ENCODE measurements at places on chromosomes 13 and 19.

DNA sequence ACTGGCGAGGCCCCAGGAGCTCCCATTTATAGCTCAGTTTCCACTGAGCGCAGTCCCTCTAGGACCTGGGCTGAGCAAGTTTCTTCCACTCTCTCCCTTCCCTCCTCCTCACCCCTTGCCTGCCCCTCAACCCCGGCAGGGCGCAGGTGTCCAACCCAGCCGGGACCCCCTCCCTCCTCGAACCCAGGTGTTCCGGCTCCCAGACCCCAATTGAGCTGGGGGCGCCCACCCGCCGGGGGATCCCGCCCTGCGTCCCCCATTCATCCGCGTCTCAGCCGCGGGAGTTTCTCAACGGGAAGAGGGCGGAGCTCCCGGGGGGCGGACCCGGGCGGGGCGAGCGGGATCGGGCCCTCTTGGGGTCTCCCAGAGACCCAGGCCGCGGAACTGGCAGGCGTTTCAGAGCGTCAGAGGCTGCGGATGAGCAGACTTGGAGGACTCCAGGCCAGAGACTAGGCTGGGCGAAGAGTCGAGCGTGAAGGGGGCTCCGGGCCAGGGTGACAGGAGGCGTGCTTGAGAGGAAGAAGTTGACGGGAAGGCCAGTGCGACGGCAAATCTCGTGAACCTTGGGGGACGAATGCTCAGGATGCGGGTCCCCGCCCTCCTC is at the start of gene KIRREL2:
Gene KIRREL2 (plus strand): TSS at position 366 of the 604 bp plus-strand sequence. CDS start 209 bp downstream, at position 575.
- DNase-seq = no peak

- no peak for DNase-seq
These were observed 617 bp upstream of the IQCN start for GRCh38 chr19:18274781-18275356.

DNA sequence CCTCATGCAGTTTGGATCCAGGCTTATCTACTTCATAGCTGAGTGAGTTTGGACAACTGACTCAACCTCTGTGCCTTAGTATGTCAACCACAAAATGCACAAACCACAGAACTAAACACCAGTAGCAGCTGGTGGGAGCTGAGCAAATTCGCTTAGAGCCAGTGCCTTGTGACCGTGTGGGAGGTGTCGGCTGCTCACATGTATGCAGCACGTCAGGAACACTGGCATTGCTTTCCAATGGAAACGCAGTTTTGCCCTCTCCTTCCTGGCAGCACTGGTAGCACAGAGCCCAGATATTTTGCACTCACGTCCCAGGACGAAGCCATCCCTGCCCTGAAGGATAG is 8.3 kb upstream of the NTN5 start:
- DNase-seq = peak; percentile 88

- no peak for DNase-seq
These were observed 1684.2 kb upstream of the SLC10A2 start for GRCh38 chr13:104750377-104750776.

DNA sequence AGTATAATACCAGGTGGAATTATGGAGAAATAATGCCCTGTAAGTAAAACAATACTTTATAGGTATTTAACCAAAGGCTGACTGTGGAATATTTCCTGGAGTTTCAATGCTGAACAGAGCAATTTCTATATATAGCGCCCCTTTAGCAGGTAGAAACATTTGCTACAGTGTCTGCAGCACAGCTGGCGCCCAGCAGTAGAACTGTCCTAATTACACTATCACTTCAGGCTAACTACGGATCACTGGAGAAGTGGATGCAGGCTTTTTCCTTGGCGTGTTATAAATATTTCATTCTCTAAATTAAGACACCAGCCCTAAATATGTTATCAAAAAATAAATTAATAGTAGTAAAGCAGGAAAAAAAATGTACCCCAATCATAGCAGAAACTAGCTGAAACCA is 3.1 kb downstream of the SHISA2 start:
- DNase-seq = no peak

- DNase-seq = peak; percentile 16
These were observed 674 bp downstream of the TRPC4 start for GRCh38 chr13:37868691-37869505.

DNA sequence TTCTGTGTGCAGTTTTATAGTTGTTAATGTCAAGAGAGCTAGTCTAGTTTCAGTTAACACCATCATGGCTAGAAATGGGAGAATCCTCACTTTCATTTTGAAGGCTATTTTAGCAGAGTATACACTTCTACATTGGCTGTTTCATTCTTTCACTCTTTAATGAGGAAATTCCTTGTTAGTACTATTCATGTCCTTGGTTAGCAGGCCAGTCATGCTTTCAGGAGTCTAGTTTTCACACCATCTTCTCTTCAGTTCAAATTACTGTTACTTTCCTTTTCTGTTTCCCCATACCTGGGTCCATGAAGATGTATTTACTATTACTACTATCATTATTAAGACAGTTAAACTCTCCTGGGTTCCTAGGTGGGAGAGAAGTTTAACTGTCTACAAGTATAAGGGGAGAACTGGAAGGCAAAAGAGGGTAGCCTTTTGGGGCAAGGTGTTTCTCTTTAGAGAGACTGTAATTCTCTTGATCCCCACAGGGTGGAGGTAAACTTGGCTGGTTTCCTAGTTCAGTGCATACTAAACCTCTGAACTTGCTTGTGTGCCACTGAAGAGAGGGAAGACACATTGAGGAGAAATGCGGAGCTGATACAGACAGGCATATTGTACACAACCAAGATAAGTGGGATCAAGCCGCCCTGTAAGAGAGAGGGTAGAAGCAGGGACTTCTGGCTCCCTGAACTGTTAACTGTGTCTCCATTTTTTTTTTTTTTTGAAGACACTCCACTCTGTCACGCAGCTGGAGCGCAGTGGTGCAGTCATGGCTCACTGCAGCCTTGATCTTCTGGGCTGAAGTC is 41.3 kb upstream of the IGFL4 start:
- DNase-seq = no peak

DNA sequence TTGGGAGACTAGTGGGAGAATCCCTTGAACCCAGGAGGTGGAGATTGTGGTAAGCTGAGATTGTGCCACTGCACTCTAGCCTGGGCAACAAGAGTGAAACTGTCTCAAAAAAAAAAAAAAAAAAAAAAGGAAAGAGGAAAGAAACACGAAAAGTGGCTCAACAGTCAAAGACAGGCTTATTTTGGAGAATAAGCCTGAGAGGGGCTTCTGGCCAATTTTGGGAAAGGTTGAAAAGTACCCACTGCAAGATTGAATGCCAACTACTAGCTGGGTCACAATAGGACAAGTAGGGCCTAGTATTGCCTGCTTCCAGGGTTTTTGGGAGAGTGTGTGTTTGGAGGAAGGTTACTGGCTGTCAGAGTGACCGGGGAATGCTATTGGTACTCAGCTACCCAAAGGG is 17.2 kb downstream of the FBXO17 start:
- DNase-seq = no peak

GRCh38 chr19:55644191-55644833 is 863 bp downstream of the ZNF581 start:
- no peak for DNase-seq

DNA sequence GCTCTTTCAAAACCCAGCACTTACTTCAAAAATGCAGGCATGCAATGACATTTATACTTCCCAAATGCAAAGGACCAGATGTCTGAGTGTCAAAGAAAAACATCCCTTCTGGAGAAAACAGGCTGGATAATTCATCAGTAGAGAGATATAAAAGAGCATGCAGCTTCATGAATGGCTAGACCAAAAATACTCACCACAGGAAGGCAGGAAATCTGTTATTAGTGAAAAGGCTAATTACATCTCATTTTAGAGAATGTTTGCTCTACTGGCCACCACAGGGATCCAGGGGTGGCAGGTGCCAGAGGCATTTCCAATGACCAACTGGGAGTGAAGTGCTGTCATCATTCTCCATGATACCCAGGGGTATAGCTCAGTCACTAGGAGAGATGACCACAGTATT is 106.5 kb downstream of the LHFPL6 start:
- DNase-seq = no peak

GRCh38 chr19:5492635-5493409 is 37.6 kb downstream of the ZNRF4 start:
- no peak for DNase-seq

DNA sequence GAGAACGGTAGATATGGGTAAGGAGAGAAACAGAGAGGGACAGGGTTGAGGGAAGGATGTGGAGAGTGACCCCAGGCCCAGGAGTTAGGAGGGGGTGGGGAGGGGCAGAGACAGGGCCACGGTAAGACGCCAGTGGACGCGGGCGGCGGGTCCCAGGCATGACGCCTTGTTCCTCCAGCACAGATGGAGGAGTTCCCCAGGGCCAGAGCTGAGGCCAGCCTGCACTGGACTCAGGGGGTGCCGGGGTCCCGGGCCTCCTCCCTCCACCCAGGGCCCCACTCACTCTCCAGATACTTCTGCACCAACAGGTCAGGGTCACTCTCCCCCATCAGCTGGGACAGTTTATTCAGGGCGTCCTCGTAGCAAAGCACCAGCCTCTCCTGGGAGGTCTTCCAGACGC is 22.0 kb upstream of the EMP3 start:
- no peak for DNase-seq

DNA sequence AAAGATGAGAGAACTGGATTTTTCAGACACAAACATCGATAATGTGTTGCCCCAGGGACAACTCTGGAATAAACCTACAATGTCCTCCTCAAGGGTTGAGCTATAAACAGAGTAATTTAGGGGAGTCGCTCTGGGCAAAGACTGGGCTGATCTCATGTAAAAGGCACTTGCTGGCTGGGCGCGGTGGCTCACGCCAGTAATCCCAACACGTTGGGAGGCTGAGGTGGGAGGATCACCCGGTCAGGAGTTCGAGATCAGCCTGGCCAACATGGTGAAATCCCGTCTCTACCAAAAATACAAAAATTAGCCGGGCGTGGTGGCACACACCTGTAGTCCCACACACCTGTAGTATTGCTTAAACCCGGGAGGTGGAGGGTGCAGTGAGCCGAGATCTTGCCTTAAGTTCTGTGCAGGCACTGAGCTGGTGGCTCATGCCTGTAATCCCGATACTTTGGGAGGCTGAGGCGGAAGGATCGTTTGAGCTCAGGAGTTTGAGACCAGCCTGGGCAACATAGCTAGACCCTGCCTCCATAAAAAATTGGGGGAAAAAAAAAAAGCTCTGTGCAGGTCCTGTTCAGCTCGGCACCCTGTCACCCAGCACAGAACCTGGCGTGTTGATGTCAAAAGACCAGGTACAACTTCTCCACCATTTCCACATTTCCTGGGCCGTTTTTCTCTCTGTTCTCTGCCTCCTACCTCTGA is 1.4 kb downstream of the TIMM44 start:
- no peak for DNase-seq

- no peak for DNase-seq
These were observed 2.9 kb upstream of the CHAMP1 start for GRCh38 chr13:114311387-114311786.

DNA sequence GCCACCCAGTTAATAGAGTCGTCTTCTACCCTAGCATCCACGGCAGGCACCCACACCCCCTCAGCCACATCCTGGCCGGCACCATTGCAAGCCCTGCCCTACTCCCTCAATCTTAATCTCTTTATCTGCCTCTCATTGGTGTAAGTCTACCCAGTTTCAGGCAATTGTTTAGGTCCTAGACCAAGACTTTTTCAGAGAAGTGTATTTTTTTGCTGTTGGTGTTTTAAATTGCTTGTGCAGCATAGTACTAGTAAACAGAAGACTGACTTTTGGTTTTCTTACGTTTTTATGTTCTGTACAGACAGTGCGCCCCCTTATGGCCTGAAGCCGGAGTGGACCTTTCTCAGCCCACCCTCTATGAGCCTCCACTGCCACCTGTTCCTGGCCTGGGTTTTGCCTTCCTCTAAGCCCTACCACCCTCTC is 2.3 kb upstream of the LCP1 start:
- DNase-seq = no peak

GRCh38 chr19:13788991-13789390 is 6.3 kb upstream of the ZSWIM4 start:
- DNase-seq = no peak

DNA sequence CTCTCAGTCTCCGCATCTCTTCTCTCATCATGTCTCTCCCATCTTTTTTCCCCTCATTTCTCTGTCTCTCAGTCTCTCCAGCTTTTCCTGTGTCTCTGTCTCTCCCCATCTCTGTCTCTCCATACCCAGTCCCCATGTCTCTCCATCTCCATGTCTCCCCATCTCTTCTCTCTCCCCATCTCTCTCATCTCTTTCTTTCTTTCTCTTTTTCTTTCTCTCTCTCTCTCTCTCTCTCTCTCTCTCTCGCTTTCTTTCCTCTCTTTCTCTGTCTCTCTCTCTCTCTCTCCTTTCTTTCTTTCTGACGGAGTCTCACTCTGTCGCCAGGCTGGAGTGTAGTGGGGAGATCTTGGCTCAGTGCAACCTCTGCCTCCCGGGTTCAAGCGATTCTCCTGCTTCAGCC is 12.6 kb upstream of the NFIX start:
- no peak for DNase-seq

DNA sequence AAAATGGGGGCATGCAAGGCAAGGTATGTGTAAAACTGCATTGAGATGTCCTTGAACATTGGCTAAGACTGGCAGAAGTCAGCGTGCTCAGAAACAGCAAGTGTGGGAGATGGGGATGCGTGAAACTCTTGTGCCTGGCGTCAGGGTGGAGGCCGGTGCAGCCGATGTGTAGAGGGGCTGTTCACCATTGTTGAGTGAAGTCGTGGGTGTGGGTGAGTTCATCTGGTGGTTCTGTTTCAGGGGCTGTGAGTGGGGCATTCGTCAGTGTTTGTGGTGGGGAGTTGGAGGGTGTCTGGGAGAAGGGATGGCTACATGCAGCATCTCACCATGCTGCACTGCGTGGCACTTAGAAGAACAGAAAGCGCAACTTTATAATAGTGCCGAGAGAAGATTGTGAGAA is 11.4 kb upstream of the MIA start:
- DNase-seq = no peak

DNA sequence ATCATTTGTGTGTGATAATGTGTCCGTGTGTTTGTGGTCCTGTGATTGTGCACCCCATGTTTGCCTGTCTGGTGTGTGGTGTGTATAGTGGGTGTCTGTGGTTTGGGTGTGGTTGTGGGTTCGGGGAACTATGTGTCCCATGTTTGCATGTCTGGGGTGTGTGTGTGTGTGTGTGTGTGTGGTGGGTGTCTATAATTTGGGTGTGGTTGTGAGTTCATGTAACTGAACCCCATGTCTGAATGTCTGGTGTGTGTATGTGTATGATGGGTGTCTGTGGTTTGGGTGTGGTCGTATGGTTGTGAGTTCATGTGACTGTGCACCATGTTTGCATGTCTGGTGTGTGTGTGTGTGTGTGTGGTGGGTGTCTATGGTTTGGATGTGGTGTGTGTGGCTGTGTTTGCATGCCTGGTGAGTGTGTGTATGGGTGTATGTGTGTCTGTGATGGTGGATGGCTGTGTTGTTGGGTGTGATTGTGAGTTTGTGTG is 11.1 kb upstream of the NFIX start:
- no peak for DNase-seq

- DNase-seq = no peak
These were observed 9.7 kb downstream of the INAFM1 start for GRCh38 chr19:47284324-47284899.

GRCh38 chr13:65292488-65292901 is 1937.6 kb downstream of the PCDH9 start:
- DNase-seq = peak; percentile 1

- no peak for DNase-seq
These were observed 409.9 kb upstream of the SGCG start for GRCh38 chr13:22770891-22771290.

GRCh38 chr13:94218951-94219350 is 260.5 kb downstream of the DCT start:
- no peak for DNase-seq

GRCh38 chr19:47492137-47492533 is 8.1 kb upstream of the KPTN start:
- no peak for DNase-seq

GRCh38 chr19:42081584-42082203 is 5.7 kb downstream of the ZNF574 start:
- no peak for DNase-seq

- DNase-seq = no peak
These were observed 10.2 kb upstream of the EMC10 start for GRCh38 chr19:50465986-50466705.

All from foreskin melanocyte (primary cell).